ENCODE measurements at places on chromosomes 5 and 9. TPM values are rescaled to one million over a fixed set of nuclear protein-coding genes. Genes with fewer than 3 reads are reported as not detected.

DNA sequence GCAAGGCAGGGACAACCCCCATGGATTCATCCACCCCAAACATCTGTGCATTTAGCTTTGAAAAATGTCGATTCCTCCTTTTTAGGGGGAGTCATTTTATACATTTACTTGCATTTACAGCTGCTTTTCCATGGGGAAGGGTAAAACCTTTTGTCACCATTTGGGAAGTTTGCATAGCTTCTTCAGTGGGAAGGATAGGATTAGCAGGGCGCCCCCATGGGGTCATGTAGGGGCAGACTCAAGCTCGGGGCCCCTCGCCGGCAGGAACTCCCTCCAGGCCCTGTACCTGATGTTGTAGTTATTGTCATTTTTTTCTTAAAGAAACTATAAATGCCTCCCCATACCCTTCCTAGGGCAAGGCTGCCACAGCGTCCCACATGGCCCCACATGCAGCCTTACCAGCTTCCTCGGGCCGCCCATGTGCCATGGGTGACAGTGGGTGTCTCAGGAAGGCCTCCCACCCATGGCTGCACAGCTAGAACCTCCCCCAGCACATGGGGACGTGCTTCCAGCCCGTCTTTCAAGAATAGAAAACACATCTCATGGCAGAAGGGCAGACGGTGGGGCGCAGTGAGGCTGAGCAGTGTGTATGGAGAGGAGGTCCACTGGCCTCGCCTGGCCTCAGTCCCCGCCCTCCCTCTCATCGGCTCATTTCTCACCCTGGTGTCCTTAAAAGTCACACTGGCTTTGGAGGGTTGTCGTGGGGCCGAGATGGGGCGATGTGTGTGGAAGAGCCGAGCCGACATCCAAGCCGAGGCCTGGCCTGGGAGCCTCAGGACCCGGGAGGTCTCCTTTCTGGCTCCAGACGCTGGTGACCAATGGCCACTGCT, 76.1 kb upstream of the OTULINL start:
- no peak for DNase-seq
- H3K27ac ChIP-seq: no peak overlapping the region
- no peaks in the 10 kb centered on the region for H3K4me1 ChIP-seq
- H3K27me3 ChIP-seq: no peaks in the 10 kb centered on the region

DNA sequence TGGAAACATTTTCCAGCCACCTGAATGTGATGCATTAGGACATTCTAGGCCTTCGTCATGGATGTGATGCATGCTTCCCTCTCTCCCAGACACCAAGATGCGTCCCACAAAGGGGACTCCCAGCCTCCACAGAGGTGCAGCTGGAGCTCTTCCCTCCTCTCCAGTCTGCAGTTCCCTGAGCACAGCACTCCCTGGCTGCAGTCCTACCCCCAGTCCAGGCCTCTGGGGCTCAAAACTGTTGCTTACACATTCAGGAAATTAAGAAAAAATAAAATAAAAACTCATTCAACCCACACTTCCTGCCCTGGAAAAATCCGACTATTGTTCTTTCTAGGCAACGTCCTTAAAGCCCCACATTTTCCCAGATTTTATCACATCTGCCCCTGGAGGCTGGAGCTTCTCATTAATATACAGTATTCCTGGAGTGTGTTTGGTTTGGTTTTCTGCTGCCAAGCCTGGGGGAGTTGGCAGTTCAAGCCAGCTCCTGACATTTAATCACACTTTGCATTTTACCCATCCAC, 78.4 kb upstream of the ICE1 start:
- H3K4me3 ChIP-seq: no peak overlapping the region
- H3K36me3 ChIP-seq: no peaks in the 10 kb centered on the region
- H3K4me1 ChIP-seq: no peaks in the 10 kb centered on the region
- H3K27me3 ChIP-seq: no peaks in the 10 kb centered on the region
- DNase-seq: no peak

DNA sequence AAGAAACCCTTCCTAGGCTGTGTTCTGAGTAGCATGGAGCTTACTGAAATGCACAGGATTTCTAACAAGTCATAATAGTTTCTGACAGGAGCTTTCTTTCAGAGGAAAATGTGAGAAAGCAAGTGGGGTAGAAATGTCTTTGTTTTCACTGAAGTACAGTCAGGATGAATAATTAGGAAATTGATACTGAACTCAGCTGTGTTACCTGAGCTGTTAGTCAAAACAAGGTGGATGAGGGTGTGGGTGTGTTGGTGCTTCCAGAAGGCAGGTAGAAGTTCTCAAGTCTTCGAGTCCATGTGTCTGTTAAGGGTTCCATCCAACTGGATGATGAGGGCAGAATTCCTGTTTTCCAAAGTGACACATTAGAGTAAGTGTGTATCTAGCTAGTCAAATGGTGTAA, 122.4 kb downstream of the BASP1 start:
- no peak overlapping the region for H3K27ac ChIP-seq
- no peaks in the 10 kb centered on the region for H3K36me3 ChIP-seq
- peaks cover 14% of the 10 kb centered on the region for H3K4me1 ChIP-seq
- DNase-seq: no peak
- no peak overlapping the region for H3K4me3 ChIP-seq
- no peaks in the 10 kb centered on the region for H3K27me3 ChIP-seq

- no peak for DNase-seq
- H3K36me3 ChIP-seq: no peaks in the 10 kb centered on the region
Observed at GRCh38 chr9:109278848-109279247, 42.0 kb downstream of the EPB41L4B start.

DNA sequence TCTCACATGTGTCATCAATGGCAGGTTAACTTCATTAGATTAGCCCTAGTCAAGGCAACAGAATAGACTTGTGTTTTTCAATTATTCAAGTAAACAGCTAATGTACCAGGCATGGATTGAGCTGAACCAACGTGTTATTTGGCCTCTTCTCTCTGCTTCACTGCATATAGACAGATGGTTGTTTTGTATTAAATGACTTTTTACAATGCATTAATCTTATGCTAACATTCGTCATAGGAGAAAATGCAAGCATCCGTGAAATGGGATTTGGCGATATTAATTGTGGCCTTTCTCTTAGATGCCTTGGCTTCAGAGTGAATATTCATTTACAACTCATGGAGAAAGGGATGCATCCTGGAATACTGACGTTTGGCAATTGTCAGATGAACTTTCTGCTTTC, 208.0 kb downstream of the KCTD16 start:
- no peak overlapping the region for H3K4me3 ChIP-seq
- H3K36me3 ChIP-seq: no peaks in the 10 kb centered on the region
- H3K27me3 ChIP-seq: no peaks in the 10 kb centered on the region

Gene BARHL1
- not detected for polyA plus RNA-seq

Gene MOB3B
- 7.2 TPM for polyA plus RNA-seq

Gene NUTM2G
- not detected for polyA plus RNA-seq

Gene PDE8B
- 1.3 TPM for polyA plus RNA-seq

Gene FAM153A
- 0.15 TPM for polyA plus RNA-seq

Measured in stomach (tissue), 19 donors.